ENCODE measurements at places on chromosomes 7 and 10.

DNA sequence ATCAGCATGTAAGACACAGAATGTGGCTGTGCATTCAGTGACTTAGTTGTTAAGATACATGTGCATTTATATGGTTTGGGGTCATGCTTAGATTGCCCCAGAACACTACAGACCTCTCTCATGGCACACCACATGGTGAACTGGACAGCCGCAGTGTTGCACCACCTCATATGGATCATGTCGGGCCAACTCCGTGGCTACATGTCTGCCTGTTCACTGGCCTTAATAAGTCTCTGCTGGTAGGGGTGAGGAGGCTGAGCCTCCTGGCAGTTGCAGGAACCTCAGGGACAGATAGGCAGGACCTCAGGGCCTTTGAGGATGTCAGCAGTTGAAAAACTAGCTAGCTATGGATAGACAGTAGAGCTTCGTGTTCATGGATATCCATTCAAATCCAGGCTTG, 751.0 kb downstream of the GRID1 start:
- no peak for DNase-seq

DNA sequence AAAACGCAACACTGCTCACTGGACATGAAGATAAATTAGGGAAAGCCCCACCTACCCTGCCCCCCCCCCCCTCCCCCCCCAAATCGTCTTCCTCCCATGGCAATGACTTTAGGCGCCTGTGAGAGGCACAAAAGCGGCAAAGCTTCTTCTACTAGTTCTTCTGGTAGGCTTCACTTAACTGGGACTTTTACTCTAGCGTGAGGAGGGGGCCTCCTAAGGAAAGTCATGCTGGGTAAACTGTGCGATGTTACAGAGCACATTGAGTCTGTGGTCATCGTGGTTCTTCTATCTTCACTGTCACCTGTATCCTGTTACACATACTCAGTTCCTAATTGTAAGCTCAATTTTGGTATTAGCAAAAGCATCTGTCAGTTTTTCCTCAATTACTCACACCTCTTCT, 25.1 kb downstream of the HSPB1 start:
- no peak for DNase-seq

DNA sequence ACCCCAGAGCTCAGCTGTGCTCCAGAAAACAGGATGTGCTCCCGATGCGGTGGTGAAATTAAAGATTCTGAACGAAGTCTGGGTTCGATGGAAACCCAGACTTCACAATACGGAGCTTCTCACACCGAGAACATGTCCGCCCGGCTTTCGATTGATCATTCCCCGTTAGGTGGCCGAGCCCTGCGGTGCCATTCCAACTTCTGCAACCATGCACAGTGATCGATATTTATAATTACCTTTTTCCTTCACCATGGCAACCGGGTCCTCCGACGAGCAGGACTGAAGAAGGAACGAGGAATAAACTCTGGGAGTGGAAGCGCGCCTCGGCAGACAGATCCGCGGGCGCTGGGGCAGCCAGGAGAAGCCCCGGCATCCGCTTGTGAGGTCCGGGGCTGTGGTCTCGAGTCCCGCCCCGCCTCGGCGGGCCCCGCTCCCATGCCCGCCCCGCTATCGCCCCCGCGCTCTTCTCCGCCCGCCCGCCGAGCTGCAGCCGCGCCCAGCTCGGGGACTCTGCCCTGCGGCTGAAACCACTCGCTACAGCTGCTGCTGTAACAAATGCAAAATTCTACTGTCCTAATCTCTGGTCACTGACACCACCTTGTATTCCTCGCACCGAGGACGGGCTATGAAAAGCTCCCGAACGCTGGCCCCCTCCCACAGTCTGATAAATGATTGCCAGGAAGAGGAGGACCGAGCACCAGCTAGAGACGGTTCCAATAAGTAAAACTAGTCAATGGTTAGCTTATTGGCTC, 26.2 kb downstream of the ABLIM1 start:
- DNase-seq, result peak; percentile 27

- DNase-seq, result no peak
These were observed 76.3 kb downstream of the CLIP2 start for GRCh38 chr7:74365322-74366022.

DNA sequence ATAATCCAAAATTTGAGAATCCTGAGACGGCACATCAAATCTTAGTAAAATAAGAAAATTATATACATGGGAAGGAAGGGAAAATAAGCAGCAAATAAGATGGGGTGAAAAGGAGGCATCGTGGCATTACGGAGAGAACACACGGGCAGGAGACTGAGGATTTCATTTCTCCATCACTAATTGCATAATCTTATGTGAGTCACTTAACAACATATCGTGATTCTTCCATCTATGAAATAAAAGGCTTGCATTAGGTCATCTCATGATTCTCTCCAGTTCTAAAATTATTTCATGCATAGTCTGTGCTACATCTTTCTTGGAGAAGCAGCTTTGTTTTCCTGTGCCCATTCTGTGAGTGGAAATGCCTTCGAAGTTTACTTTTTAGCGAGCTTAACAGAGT, 288.7 kb downstream of the LRMDA start:
- DNase-seq, result no peak

DNA sequence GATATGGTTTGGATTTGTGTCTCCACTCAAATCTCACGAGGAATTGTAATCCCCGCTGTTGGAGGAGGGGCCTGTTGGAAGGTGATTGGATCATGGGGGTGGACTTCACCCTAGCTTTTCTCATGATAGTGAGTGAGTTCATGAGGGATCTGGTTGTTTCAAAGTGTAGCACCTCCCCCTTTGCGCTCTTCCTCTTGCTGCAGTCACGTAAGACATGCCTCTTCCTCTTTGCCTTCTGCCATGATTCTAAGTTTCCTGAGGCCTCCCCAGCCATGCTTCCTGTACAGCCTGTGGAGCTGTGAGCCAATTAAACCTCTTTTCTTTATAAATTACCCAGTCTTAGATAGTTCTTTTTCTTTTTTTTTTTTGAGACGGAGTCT, 17.1 kb downstream of the CDNF start:
- no peak for DNase-seq

- DNase-seq, result no peak
These were observed 480 bp downstream of the VPS50 start for GRCh38 chr7:93232673-93233018.

GRCh38 chr7:30658479-30659074, 23.7 kb downstream of the CRHR2 start:
- DNase-seq, result no peak

GRCh38 chr7:147332988-147333387, 1216.4 kb downstream of the CNTNAP2 start:
- DNase-seq, result no peak

DNA sequence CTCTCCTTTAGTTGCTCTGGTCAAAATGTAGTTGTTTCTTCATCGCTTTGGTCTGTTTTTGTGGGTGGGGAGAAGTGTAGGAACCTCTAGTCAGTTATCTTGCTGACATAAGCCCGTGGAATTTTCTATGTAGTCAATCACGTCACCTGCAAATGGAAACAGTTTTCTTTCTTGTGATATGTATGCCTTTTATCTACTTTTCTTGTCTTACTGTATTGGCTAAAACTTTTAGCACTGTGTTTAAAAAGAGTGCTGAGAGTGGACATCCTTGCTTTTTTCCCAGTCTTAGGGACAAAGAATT, 42.3 kb downstream of the AKR1E2 start:
- DNase-seq, result no peak

- DNase-seq, result no peak
These were observed 68.1 kb downstream of the SVOPL start for GRCh38 chr7:138632826-138633602.

DNA sequence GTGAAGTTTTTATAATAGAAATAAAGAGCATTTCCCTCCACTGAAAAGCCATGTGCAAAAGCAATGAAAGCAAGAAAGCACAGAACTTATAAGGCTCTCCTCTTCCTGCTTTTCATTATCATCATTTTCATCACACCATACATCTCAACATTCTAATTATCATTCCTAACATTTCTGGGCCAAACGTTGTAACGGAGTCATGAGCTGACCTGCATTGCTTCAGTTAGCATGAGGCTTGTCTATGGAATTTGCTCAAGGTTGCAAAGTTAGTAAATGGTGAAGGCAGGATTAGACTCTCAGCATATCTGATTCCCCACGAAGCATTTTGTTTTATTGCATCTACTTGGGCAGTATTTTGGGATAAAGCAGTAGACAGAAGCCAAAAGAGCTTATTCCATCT, 11.4 kb downstream of the SCIN start:
- no peak for DNase-seq

GRCh38 chr7:141001546-141001945, 13.2 kb downstream of the MRPS33 start:
- no peak for DNase-seq

- no peak for DNase-seq
These were observed 166.2 kb downstream of the SNX10 start for GRCh38 chr7:26457696-26458327.

- no peak for DNase-seq
These were observed 13.0 kb upstream of the PCBD1 start for GRCh38 chr10:70901276-70901878.
